Common myeloid progenitor, CD34-positive (primary cell): ENCODE measurements at places on chromosomes 7 and 10.
A peak's percentile ranks its signal among the peaks of the same experiment; 100 is the strongest.

DNA sequence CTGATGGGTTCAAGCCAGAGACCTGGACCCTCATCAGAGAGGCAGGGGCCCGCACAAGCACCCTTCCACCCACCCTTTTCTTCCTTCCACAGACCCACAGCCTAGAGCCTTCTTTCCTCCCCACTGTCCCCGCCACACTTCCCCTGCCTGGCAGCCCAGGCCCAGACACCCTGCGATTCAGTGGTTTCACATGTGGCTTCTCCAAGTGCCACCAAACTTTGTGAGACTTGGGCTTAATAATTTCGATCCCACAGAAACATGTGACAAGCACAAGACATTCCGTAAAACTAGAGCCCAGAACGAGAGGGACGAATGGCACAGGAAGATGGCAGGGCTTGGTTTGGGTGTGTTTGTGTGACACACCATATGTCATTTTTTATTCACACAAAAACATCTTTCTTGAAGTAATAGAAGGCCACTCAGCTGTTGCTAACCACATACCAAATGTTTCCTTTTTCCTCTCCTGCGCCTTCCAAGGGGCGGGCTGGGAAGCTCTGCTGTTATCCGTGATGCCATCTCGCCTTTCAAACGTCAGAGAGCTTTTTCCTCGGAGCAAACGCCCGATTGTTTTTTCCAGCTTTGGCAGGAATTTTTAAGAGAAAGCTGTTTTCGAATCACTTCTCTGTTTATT lies 162.9 kb downstream of the GRK5 start:
- DNase-seq = peak; percentile 41

DNA sequence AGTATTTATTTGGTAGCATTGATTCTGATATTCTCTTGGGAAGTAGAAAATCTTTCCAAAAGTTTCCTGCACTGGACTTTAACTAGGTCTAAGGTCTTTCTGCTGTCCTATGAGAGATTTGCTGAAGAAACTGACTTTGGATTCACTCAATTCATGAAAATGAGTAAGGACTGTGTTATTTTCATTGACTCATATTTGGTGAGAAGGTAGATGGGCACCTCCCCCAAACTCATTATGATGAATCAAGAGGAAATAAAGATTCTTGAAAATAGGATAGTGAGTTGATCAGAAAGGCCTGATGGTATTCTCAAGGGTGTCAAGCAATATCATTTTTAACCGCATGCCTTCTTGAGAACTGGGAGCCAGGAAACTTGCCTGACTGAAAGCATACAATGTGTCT lies 110.3 kb downstream of the RNF133 start:
- no peak for DNase-seq

DNA sequence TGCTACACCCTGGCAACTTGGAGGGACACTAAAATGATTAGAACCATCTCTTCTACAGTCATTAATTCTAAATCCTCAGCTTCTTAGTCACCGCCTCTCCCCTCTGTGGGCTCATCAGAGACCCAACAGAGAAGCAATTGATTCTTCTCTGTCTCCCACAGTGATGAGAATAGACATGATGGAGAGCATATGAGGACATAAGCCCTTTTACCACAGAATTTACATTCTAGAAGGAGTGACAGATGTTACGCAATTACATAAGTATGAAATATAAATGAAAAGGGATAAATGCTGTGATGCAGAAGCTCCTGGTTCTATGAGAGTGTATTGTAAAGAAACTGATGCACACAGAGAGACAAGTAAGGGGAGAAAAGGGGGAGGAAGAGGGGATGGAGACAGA lies 18.1 kb upstream of the ABCB5 start:
- peak; percentile 11 for DNase-seq

GRCh38 chr7:16634271-16634738 lies 11.2 kb downstream of the ANKMY2 start:
- no peak for DNase-seq

GRCh38 chr10:5968681-5969453 lies 8.5 kb downstream of the IL15RA start:
- no peak for DNase-seq

DNA sequence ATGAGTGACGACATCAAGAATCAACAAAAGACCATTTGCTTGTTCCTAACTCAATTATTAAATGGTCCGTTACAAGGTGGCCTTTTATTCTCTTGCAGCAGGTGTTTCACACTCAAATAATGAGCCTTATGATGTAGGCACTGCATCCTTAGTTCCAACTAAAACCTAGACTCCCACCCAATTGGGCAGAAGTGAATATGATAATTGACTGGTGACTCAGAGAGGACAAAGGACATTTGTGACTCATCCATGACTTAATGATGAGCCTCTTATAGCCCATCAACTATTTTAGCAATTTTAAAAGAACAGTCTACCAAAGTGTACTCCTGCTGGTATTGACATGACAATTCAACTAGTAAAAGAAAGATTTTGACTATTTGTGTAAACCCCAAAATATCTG lies 1027.8 kb upstream of the PHF14 start:
- no peak for DNase-seq

- no peak for DNase-seq
These were observed 21.6 kb upstream of the GTPBP4 start for GRCh38 chr10:966466-967235.

GRCh38 chr10:98030991-98031431 lies 590 bp upstream of the CRTAC1 start:
- DNase-seq = no peak

GRCh38 chr7:120997882-120998474 lies 9.5 kb downstream of the CPED1 start:
- DNase-seq = peak; percentile 53

DNA sequence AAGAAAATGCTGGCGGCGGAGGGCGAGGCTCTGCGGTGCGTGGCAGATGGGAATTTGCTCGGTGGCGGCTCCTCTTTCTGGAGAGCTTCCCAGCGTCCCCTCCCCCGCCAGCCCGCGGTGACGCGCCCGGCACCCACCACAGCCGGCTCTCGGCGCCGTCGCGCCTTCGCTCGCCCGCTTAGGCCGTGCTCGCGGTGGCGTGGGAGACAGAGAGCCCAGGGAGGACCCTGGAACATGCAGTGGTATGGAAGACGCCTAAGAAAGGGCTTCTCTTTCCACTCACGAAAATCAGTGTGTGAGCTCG lies 576 bp upstream of the CSGALNACT2 start:
- peak; percentile 76 for DNase-seq

DNA sequence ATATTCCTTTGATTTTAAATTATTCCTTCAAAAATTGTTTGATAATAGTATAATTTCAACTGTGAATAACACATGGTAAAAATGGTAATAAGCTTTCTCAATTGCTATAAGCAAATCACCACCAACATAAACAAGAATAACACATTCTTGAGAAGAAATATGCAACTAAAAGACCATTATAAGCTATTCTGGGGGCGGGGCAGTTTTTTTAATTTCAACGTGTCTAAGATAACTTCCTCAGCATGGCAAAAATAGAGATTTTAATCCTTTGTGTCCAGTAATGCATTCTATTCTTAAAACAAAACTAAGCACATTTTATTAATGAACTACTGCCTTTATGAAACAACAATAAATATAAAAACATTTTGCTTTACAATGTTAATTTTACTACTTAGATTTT lies 1.5 kb downstream of the DNAJC12 start:
- DNase-seq = no peak

GRCh38 chr10:97718178-97718577 lies 4.6 kb downstream of the MARVELD1 start:
- peak; percentile 18 for DNase-seq

GRCh38 chr7:155766386-155766785 lies 45.9 kb downstream of the SHH start:
- no peak for DNase-seq

- DNase-seq = peak; percentile 69
These were observed 8.3 kb upstream of the SMKR1 start for GRCh38 chr7:129494041-129494440.

- DNase-seq = peak; percentile 38
These were observed 1.5 kb upstream of the MET start for GRCh38 chr7:116670409-116671015.

DNA sequence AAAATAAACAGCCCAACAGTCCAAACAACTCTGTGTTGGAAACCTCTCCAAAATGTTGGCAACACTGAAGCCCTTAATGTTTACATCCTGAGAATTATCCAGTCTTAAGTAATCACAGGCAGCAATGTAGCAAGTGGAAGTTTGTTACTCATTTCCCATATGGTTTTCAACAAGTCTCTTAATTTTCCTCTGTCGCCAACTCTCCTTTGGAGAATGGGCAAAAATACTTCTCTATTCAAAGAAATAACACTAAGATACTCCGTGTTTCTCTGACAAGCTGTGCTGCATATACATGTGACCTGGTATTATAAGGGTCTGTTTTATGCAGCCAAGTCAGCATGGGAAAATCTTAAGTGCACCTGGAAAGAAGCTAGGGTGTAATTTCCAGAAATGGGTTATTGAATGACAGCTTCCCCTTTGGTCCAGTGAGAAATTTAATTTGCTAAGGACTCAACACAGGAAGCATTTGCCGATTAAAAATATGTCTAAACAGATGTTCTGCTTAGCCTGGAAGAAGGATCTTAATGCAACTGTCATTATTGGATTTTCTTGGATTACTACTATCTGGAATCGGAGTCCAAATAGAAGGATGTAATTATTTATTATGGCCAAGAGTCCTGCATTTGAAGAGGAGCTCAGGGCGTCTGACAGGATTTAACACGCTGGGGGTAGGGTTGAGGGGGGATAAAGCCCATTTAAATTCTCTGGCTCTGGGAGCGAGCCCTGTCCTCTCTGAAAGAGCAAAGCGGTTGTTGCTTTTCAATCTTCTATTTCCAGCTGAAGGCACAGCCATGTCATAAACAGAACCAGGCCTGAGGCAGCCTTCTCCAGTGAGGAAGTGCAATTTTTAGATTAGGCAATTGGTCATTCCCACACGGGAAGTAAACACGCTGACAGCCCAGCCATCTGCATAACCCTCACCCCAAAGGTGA lies 73.1 kb downstream of the TLL2 start:
- DNase-seq = no peak

DNA sequence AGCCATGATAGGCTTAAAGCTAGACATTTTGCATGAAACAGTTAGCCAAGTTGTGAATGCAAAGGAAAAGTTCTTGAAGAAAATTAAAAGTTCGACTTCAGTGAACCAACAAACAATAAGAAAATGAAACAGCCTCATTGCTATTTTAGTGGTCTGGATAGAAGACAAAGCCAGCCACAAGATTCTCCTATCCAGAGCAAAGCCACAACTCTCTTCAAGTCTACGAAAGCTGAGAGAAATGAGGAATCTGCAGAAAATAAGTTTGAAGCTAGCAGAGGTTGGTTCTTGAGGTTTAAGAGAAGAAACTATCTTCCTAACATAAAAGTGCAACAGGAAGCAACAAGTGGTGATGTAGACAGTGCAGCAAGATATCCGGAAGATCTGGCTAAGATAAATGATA lies 271.4 kb upstream of the GRM3 start:
- DNase-seq = no peak

DNA sequence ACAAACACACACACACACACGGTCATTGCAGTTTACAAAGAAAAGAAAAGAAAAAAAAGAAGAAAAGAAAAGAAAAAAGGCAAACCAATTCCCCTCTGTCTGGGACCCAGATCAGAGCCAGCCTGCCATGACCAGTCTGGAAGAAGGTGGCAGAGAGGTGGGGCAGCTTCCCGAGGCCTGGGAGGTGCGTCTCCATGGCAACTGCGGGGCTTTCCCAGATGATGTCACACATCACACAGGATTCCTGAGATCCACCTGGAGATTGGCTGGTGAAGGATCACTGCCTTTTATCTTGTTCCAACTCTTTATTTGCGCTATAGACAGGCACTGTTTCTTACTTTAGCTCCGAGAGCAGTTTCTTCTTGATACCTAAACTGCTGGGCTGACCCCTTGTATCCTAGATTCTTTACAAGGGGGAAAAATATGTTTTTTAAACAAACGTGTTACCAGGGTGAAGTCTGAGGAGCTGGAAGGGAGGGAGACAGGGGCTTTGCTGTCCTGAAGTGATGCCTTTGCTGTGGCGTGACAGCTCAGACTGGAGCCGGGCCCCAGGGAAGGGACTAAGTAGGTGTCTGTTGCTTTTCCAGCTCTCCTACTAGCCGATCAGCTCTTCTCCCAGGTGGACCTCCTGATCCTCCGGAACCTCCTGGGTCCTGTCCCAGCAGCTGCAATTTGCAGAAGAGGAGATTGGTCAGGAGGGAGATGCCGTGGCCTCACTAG lies 298.5 kb downstream of the KLF6 start:
- DNase-seq = peak; percentile 24

DNA sequence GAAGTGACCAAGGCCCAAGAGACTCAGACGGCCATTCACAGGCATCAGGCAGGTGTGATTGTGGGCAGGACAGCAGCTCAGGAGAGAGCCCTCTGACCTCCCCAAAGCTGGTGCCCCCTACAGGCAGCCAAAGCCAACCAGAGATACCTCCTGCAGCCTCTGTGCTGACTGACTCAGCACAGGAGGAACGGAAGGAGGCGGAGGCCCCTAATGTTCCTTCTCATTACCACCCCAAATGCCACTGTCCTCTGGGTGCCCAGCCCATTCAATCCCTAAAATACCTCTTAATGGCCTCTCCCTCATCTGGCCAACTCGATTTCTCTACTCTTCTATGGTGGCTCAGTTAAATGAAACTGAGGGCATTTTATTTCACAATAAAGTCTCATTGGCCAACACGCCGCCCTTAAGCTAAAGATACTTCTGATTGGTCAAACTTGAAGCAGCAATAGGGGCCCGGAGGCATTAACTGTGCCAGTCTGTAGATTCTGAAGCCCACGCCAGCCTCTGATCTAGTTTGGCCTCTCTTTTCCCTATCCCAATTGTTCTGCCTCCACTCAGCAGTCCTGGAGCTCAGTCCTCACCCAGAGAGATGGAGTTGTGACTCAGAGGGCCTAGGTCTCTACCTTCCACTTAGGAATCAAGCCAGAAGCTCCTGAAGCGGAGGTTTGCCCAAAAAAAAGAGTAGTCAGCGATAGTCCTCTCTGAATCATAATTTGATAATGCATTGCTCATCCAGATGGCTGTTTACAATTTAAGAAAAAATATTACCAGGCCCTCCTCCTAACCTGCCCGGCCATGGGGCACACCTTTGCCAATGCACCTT lies 1.2 kb downstream of the CYREN start:
- peak; percentile 62 for DNase-seq
